ENCODE measurements at places on chromosomes 1 and 21.

GRCh38 chr1:3035563-3036446 is 14.5 kb downstream of the ACTRT2 start:
- no peak for DNase-seq

- no peak for DNase-seq
Observed at GRCh38 chr1:39236971-39237370, 32.5 kb downstream of the MACF1 start.

DNA sequence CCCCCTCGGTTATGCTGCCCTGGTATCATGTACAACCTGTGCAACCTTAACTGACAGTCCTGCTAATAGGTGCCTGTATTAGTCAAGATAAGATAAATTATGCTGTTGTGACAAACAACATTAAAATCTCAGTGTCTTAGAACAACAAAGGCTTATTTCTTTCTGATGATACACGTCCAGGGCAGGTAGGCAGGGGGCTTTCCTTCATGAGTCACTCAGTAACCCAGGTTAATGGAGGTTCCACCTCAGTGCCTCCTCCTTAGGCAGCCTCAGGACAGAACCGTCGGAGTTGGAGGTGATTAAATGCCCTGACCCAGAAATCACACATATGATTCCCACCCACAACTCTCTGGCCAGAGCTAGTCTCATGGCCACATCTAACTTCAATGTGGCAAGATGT is 94.6 kb upstream of the CASZ1 start:
- no peak for DNase-seq

- no peak for DNase-seq
Observed at GRCh38 chr1:27669876-27670275, 2.1 kb downstream of the IFI6 start.
